MG63 (cell line): ENCODE measurements at places on chromosomes 4 and X. TPM values are rescaled to one million over a fixed set of nuclear protein-coding genes. Genes with fewer than 3 reads are reported as not detected.

DNA sequence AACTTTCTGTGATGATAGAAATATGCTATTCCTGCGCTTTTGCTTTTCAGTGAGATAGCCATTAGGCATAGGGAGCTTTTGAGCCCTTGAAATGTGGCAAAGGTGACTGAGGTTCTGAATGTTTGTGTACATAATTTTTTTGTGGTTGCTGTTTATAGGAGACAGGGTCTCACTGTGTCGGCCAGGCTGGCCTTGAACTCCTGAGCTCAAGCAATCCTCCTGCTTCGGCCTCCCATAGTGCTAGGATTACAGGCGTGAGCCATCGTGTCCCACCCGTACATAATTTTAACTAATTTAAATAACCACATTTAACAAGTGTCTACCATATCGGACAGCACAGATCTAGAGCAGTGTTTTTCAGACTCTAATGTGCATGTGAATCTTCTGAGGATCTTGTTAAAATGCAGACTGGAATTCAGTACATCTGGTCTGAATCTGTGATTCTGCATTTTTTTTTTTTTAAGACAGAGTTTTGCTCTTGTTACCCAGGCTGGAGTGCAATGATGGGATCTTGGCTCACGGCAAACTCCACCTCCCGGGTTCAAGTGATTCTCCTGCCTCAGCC, 45.3 kb downstream of the CASP6 start:
- DNase-seq, result no peak

The SSX4 gene
- total RNA-seq, result not detected in 2 replicates

The RHOXF1 gene
- not detected in 2 replicates for total RNA-seq

DNA sequence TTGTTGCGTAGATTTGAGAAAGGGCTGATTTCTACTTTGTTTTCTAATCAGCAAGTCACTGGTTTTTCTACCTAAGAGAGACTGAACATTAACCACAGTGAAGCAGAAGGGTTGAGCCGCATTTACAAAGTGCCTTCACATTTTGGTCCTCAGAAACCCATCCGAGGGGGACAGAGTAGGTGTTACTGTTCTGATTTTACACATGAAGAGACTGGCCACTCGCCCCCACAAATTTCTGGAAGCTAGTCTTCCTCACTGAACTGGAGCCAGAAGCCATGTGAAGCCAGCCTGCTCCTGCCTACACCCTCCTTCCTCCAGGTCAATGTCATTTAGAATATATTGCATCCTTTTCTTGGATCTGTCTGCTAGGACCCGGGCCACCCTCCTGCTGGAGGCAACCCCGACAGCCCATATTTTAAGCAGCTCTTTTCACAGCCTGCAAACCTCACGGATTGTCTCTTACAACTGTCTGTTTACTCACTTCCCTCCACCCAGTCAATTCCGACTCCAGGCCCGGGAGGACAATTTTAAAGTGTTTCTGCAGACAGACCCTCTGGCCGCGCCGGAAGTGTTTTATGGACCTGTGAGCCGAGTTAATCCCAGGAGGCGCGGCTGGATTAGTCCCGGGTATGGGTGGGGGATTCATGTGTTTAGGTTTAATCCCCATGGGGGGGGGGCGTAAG, 73.2 kb upstream of the BCOR start:
- no peak for DNase-seq

DNA sequence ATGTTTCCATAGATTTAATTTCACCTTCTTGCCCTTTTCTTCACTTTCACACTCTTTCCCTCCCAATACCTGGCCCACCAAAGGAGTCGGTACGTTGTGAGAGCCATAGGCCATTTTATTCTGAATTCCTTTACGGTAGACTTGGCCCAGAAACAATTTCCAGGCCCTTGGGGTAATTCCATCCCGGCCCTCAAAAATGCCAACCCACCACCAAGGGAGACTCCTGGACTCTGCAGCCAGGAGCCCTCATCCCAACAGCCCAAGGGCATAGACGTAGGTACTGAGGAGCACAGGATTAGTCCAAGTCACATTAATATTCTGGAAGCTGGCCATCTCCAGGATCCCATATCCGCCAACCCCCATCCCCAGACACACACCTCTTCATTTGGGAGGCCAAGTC, 102.9 kb downstream of the LIMCH1 start:
- DNase-seq, result no peak

DNA sequence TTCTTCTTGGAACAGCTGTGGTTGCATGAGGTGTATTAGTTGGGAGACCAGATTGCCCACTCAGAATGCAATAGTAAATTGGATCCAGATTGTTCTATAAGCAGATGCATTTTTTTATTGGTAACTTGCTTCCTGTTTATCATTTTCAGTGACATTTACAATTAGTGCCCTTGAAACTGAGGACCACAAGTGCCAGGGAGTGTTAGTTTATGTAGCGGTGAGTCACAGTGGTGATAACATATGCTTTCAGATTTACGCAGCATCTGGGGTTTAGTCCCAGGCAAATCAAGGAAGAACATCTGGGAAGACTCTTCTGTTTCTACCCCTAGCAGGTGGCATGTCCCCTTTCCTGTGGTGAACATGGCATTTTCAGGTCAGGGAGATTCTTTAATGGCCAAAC, 24.1 kb downstream of the FRMPD4 start:
- no peak for DNase-seq

DNA sequence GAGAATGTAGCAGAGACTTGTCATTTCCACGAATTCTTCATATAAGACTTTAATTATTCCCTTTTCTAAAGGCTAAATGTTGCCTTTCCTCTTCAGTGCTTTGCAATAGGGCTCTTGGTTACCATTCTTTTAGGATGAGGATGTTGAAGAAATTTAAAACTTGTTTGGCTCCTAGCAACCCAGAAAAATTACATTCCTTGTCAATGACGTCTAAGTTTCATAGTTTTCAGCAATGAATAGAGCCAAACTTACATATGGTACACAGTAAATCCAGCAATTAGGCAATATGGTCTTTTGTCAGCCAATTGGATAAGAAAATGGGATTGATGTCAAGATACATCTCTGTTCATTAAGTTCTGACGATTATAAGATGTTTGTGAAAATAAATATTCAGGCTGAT, 1639.6 kb upstream of the PCDH10 start:
- DNase-seq, result no peak

The LRIT3 gene
- not detected in 2 replicates for total RNA-seq

The HOPX gene
- total RNA-seq, result 0.79 TPM in 1 of 2 replicates, not detected in the other

DNA sequence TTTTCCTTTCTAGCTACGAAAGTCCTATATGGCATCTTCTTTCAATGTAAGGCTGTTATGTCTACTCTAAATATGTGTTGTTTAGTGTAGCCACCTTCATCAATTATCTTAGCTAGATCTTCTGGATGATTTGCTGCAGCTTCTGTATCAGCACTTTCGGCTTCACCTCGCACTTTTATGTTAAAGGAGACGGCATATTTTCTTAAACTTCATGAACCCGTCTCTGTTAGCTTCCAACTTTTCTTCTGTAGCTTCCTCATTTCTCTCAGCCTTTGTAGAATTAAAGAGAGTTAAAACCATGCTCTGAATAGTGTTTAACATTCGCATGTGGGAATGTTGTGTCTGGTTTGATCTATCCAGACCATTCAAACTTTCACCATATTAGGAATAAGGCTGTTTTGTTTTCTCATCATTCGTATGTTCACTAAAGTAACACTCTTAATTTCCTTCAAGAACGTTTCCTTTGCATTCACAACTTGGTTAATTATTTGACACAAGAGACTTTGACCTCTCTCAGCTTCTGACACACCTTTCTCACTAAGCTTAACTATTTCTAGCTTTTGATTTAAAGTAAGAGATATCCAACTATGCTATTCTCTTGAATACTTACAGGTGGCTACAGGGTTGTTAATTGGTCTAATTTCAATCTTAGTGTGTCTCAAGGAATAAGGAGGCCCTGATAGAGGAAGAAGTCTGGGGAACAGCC, 476.8 kb downstream of the GABRG1 start:
- no peak for DNase-seq

The CENPVL3 gene
- not detected in 2 replicates for total RNA-seq

The ABLIM2 gene
- total RNA-seq, result 1.1 and 1.2 TPM in 2 replicates

- no peak for DNase-seq
Measured at GRCh38 chrX:1912193-1912592, 297.3 kb downstream of the ASMT start.

The IRAK1 gene
- 208 and 270 TPM in 2 replicates for total RNA-seq

- no peak for DNase-seq
Measured at GRCh38 chr4:179486570-179487335, 2044.5 kb upstream of the AGA start.

DNA sequence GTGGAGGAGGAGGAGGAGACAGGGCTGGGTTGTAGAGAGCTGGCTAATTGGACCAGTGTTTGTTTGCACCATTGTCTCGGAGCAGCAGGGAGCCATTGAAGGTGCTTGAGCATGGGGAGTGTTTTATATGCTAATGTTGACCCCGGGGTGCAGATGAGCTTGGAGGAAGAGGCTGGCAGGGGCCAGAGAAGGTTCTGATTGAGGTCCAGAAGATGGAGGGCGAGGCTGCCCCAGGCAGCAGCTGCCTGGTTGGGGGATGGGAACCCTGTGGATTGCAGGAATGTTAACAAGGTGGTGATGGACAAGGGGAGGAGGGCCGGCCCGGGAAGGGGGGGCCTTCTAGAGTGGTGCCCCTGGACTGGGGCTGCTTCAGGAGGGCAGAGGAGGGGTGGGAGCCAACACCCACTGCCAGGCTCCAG, 18.0 kb downstream of the DOK7 start:
- no peak for DNase-seq

- no peak for DNase-seq
Measured at GRCh38 chr4:55407119-55407518, 11.4 kb downstream of the TMEM165 start.

DNA sequence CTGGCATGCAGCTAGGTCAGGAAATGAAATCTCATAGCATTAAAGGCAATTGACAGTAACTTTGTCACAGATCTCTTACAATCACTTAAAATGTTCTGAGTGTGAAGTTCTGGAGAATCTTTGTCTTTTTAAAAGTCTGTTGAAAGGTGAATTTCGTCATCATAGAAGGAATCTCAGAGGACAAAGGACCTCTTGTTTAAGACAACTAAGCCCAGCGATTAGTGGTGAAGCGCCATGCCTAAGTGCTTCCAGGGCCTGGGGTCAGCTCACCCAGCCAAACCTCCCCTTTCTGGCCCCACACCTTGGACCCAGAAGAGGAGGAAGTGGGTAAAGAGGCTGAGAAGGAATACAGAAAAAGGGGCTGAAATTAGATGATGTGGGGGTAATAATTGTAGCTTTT, 8.5 kb downstream of the FRMD7 start:
- DNase-seq, result no peak

GRCh38 chrX:115330498-115331168, 41.1 kb downstream of the LUZP4 start:
- peak; percentile 16 for DNase-seq

- DNase-seq, result no peak
Measured at GRCh38 chrX:150752124-150752523, 58.9 kb downstream of the MTMR1 start.

DNA sequence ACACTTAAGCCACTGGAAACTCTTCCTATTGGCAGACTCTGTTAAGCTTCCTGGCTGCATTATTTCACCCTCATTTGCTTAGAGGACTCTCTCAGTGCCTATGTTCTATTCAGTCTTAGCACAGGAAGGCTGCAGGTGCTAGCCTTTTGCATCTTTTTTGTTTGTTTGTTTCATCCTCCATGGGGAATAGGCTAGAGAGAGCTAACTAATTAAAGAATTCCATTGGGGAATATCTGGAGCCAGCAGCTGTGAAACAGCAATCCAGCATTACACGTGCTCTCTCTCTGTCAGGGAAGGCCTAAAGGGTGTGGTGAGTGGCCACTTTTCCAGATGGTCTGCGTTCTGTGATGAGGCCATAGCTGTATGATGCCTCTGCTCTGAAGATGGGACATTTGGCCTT, 633.6 kb downstream of the SPRY1 start:
- DNase-seq, result no peak

GRCh38 chrX:118751950-118752783, 24.8 kb downstream of the IL13RA1 start:
- DNase-seq, result no peak

GRCh38 chr4:167102475-167102874, 131.8 kb downstream of the SPOCK3 start:
- no peak for DNase-seq

GRCh38 chr4:76470532-76470931, 35.5 kb downstream of the SHROOM3 start:
- DNase-seq, result no peak

The COL4A6 gene
- 0.39 and 0.46 TPM in 2 replicates for total RNA-seq

The HS3ST1 gene
- total RNA-seq, result 0.17 and 0.23 TPM in 2 replicates

GRCh38 chr4:13670456-13671160, 43.1 kb upstream of the BOD1L1 start:
- DNase-seq, result no peak

DNA sequence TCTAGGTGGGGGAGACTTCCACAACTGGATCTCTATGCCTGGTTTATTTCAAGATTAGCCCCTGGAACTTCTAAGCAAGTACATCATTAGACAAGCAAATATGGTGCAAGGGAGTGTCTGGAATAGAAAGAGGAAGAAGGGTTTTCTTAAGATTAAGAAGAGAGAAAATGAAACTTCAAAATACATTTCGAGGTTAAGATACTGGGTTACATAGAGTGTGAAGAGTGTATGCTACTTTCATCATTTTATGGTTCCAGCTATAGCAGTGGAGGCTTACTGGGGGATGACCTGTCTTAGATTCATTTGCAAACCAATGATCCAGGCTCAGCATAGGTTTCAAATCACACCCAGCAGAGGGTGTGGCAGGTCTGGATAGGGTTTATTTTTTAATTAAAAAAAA, 144.4 kb upstream of the GATB start:
- no peak for DNase-seq

The PDHA1 gene
- total RNA-seq, result 158 and 347 TPM in 2 replicates

- DNase-seq, result no peak
Measured at GRCh38 chr4:99855678-99856077, 38.5 kb downstream of the LAMTOR3 start.

- no peak for DNase-seq
Measured at GRCh38 chrX:389021-389441, 2.3 kb upstream of the PPP2R3B start.

GRCh38 chr4:57575426-57575825, 465.2 kb upstream of the IGFBP7 start:
- DNase-seq, result no peak

The ADH4 gene
- total RNA-seq, result not detected in 2 replicates

GRCh38 chrX:53421772-53422085, 725 bp downstream of the SMC1A start:
- no peak for DNase-seq

GRCh38 chrX:43560247-43560946, 95.7 kb upstream of the MAOA start:
- DNase-seq, result no peak
